ENCODE measurements at places on chromosomes 1 and 21.
A peak's percentile ranks its signal among the peaks of the same experiment; 100 is the strongest.

GRCh38 chr21:43881283-43881682 lies 16.3 kb downstream of the AGPAT3 start:
- DNase-seq, result no peak

DNA sequence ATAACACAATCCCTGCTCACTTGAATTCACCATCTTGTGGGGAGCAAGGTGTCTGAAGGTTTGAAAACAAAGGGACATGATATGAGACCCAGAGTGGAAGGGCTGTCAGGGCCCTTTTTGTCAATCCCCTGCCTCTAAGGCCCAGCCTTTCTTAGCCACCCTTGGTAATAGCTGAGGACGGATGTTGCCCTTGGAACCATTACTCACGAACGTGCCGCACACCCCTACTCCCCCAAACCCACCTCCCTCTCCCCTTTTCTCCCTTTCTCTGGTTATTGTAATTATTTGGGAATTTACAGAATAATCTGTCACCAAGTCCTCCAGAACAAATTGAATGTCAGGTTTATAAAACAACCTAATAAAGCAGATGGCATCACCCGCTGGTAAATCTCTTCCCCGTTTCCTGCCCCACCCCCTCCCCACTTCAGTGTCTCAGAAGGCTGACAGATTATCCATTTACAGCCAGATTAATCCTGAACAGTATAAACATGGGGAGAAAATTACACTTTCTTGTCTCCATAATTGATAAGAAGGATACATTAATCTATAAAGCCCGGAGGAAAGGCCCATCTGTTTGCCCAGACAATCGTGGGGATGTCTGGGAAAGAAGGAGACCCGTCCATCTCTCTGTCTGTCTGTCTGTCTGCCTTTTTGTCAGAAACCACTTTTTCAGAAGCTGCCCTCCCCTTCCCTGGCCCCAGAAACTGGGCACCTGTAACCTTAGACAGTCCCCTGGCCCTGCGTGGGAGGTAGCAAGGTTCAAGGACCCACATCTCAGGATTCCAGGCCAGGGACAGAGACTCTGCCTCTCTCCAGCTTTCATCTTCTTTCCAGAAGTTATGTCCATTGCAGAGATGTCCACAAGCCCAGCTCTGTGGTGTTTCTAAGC lies 60.6 kb upstream of the CD34 start:
- DNase-seq, result no peak

DNA sequence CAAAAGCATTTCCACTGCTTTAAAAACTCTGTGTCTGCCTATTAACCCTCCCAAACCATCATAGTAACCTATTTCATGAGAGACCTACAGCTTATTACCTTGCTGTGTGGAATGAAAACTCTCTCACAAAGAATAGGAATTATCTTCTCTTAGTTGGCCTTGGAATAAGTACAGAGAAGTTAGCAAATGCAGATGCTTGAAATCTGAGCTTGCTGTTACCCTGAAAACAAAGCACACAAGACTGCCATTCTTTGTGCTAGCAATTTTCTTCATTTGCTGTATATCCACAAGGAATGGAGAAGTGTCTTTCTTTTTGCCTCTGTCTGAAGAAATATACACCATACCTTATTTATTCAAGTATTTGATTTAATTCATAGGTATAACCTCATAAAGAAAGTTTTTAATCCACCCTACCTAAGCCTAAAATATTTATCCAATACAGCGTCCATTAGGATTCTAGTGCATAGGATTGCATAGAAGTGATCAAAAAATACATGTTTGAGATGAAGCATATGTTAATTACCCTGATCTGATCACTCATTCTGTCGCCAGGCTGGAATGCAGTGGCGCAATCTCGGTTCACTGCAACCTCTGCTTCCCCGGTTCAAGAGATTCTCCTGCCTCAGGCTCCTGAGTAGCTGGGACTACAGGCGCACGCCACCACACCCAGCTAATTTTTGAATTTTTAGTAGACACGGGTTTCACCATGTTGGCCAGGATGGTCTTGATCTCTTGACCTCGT lies 451.1 kb downstream of the LTN1 start:
- DNase-seq, result no peak

- DNase-seq, result no peak
Observed at GRCh38 chr1:94562519-94563260, 21.1 kb upstream of the F3 start.

DNA sequence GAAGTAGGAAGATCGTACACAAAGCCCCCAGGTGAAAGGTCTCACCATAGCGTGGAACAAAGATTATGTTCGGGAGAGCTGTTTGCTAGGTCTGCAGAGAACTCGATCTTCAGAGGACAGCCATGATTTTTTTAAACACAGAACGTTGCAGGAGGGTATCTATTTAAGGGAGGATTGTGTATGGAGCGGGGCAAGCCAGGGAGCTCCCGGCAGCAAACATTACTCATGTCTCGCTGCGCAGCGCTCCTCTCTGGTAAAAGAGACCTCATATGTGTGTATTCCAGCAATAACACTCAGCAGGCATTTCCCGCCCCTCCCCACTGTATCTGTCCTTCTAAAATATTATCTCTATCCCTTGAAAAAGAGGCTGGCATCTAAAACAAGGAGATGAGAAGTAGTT lies 2.7 kb downstream of the GLIS1 start:
- DNase-seq, result no peak

DNA sequence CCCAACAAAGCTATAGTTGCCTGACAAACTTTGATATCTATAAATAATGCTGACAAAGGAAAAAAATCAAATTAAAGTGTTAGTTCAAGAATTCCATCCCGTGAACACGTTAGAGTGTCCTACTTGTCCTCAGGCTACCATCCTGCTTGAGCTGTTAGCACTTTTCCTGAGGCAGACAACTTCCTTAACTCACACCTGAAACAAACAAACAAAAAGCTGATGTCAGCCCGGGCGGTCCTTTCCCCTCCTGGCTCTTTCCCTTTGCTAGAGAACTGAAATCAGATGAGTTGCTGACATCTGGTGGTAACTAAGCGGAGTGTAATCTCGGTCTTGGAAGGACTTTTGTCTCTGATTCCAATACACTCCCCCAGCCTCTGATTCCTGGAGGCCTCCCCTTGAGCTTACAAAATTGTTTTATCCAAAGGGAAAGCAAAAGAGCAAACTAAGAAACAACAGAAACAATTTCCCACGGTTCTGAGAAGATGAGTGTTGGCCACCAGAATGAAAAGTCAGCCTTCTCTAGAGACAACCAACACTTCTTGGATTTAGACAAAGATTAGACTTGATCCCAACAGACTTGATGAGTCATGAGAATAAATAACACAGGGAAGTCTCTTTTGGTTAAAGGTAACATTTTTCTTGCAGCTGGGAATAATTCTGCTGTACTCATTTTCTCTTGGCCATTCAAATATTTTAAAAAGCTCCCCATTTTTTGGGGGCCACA lies 135.4 kb downstream of the PROX1 start:
- DNase-seq, result peak; percentile 12
